ENCODE measurements at places on chromosomes 16 and 17.
A peak's percentile ranks its signal among the peaks of the same experiment; 100 is the strongest.

GRCh38 chr16:7246578-7246977 is 86.1 kb upstream of the RBFOX1 start:
- no peak for DNase-seq

GRCh38 chr17:35214192-35214591 is 20.0 kb upstream of the SLC35G3 start:
- no peak for DNase-seq

DNA sequence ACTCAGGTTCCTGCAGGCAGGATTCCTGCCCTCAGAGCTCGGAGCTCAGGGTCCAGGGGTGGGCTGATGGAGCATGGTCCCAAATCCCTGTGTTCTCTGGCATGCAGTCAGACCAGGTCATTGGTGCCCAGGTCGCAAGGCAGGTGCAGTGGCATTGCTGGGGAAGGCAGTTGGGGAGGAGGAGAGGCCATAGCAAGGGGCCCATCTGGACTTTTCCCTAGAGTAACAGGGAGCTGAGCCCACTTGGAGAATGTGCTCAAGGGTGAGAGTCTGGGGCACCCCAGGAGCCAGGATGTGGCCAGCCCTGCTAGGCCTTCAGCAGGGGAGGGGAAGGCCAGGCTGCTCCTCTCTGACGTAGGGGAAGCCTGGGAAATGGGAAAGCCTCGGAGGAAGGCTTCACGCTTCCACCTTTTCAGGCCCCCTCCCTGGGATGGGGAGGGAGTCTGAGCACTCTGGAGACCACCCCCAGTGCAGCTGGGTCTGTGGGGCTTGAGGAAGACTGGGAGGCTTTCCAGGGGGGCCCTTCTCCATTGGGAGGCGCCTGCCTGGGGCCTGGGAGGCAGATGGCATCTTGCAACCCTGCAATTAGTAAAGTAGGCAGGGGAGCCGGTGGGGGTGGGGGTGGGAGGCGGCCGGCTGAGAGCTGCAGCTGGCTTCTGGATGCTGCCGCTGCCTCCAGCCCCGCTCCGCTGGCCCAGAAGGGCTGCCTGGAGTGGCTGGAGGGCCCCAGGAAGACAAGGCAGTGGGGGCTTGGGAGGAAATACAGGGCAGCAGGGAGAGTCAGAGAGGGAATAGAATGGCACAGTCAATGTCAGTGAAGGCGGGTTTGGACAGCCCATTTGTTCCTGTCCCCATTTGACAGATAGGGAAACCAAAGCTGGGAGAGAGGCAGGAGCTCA is 21.1 kb upstream of the DOK4 start:
- DNase-seq: no peak

GRCh38 chr16:55508941-55509931 is at the start of gene LPCAT2:
Gene LPCAT2 (plus strand): TSS chr16:55509072. CDS start chr16:55509182, 110 bp downstream.
- no peak for DNase-seq

GRCh38 chr16:89171216-89172170 is at the start of gene CDH15:
Gene CDH15 (plus strand): TSS chr16:89171748. CDS start chr16:89171832, 84 bp downstream.
- peak; percentile 100 for DNase-seq

- no peak for DNase-seq
Observed at GRCh38 chr17:7893187-7893880, 4.7 kb downstream of the CHD3 start.

Measured in cerebellum (tissue), 4 donors.